Upper lobe of left lung (tissue), 6 donors: ENCODE measurements at places on chromosomes 5 and 9.

- no peak for DNase-seq
These were observed 16.2 kb upstream of the MEF2C start for GRCh38 chr5:88899096-88899737.

DNA sequence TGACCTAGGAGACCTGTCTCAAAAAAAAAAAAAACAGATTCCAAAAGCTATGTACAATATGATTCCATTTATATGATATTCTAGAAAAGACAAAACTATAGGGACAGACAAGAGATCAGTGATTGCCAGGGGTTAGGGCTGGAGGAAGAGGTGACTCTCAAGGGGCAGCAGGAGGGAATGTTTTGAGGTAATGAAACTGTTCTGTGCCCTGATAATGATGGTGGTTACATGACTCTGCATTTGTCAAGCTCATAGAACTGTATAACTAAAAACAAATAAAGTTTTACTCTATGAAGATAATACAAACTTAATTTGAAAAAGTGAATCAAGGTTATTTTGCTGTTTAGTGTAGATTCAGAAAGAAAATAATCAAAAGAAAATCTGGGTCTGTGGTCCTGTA, 125.3 kb upstream of the IQGAP2 start:
- no peak for DNase-seq

- DNase-seq: no peak
These were observed 4.7 kb upstream of the MYMK start for GRCh38 chr9:133529457-133529856.

DNA sequence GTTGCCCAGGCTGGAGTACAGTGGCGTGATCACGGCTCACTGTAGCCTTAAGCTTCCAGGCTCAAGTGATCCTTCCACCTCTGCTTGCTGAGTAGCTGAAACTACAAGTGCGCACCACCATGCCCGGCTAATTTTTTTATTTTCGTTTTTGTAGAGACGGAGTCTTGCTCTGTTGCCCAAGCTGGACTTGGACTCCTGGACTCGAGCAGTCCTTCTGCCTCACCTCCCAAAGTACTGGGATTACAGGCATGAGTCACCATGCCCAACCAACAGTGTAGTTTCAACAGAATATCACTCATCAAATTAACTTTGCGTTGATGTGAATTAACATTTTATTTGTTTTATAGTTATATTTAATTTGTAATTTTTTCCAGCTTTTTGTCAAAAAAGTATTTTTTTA, 45.3 kb downstream of the WDR70 start:
- DNase-seq: no peak

DNA sequence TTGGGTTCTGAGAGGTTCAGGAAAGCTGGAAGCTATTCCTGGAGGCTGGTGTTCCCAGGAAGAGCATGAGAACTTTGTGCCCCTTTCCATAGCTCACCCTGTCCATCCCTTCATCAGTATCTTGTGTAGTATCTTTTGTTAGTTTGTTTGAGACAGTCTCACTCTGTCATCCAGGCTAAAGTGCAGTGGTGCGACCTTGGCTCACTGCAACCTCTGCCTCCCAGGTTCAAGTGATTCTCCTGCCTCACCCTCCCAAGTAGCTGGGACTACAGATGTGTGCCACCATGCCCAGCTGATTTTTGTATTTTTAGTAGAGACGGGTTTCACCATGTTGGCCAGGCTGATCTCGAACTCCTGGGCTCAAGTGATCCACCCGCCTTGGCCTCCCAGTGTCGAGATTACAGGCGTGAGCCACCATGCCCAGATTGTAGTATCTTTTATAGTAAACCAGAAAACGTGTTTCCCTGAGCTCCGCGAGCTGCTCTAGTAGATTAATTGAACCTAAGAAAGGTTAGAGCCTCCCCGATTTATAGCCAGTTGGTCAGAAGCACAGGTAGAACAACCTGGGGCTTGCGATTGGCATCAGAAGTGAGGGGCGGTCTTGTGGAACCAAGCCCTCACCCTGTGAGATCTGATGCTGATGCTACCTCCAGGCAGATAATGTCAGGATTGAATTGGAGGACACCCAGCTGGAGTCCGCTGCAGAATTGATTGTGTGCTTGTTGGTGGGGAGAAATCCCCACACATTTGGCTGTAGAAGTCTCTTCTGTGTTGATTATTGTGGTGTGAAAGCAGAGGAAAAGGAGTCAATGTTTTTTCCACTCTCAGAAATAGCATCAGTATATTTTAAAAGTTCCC, 32.3 kb downstream of the ATP6V0E1 start:
- DNase-seq: no peak

- DNase-seq: no peak
These were observed 87.7 kb downstream of the GALNT10 start for GRCh38 chr5:154278186-154278585.

DNA sequence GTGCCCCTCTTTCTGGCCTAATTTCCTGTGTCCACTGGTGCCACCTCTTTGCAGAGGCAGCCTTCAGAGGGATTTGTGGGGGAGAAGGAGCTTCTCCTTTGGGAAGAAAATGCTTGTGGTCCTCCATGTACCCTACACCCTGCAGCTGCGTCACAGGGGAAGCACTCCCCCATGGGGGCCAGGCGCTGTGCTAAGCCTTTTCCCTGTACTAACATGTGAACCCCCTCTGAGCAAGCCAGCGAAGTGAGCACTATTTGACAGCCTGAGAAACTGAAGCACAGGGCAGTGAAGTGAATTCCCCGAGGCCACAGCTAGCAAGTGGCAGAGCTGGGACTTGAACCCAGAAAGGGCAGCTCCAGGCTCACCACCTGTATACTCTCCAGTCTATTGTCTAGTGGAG, 32.3 kb downstream of the ERGIC1 start:
- DNase-seq: no peak

GRCh38 chr9:91740701-91741100, 209.3 kb downstream of the ROR2 start:
- DNase-seq: no peak

- DNase-seq: no peak
These were observed 61.2 kb upstream of the RXRA start for GRCh38 chr9:134265078-134265477.

DNA sequence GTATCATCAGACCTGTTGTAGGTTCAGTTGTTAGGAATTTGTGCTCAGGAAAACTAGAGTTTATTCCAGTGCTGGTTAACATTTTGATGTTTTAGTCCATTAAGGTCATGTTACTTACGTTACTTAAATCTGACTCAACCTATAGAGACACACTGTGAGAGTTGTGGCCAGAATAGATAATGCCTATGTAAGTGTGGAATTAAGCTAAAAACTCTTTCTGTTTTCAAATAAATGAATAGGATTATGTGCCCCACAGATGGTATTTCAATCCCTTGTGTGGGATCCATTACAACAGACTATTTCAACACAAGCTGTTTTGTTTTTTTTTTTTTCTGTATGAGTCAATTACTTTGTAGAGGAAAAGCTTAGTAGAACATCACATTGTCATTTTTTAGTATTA, 68.1 kb downstream of the MEGF10 start:
- DNase-seq: no peak

DNA sequence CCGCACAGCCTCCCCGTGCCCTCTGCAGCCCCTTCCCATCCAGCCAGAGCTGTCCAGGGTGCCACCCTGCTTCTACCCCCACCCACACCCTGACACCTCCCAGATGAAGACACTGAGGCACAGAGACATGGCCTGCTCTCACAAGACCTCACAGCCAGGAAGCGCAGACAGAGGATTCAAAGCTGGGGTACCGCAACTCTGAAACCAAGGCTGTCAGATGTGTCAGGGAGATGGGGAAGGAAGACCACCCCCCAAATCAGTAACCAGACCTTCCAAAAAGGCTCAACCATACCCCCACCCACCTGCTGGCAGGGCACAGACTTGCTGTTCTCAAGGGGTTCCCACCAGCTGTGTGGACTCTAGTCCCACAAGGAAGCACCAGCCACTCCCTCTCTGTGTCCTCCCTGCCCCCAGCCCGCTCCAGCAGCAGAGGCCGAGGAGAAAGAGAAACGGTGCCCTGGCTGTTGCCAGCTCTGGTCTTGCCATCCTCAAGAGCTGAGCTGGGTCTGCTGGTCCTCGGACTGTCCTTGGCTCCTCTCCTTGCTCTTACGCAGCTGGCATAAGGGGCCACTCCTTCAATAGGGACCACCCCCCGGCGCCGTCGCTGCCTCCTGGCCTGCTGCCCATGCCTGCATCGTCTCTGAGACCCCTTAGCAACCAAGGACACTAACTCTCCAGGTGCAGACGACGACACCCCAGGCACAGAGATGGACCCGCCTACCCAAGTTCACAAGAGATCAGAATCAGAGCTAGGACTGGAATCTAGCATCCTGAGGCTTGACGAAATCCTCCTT, 699 bp downstream of the AKNA start:
- peak; percentile 86 for DNase-seq

DNA sequence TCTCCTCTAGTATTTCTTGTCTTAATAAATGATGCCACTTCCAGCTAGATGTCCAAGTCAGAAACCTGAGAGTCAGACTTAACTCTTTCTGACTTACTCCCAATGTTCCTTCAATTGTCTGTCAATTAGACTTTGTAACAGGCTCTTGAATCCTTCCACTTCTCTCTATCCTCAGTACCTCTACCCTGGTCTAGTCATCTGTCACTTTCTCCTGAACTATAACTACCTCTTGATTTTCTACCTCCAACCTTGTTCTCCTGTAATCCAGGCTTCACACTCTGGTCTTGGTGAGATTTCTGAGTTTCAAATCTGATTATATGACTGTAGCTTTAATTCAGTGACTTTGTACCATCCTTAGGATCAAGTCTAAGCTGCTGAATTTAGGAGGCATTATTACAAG, 64.9 kb downstream of the NDUFAF2 start:
- DNase-seq: no peak

GRCh38 chr5:97553604-97554452, 370.8 kb upstream of the RIOK2 start:
- DNase-seq: no peak

- no peak for DNase-seq
These were observed 130.1 kb upstream of the OSMR start for GRCh38 chr5:38715696-38716095.

- no peak for DNase-seq
These were observed 32.0 kb upstream of the HSD17B3 start for GRCh38 chr9:96333958-96334357.

DNA sequence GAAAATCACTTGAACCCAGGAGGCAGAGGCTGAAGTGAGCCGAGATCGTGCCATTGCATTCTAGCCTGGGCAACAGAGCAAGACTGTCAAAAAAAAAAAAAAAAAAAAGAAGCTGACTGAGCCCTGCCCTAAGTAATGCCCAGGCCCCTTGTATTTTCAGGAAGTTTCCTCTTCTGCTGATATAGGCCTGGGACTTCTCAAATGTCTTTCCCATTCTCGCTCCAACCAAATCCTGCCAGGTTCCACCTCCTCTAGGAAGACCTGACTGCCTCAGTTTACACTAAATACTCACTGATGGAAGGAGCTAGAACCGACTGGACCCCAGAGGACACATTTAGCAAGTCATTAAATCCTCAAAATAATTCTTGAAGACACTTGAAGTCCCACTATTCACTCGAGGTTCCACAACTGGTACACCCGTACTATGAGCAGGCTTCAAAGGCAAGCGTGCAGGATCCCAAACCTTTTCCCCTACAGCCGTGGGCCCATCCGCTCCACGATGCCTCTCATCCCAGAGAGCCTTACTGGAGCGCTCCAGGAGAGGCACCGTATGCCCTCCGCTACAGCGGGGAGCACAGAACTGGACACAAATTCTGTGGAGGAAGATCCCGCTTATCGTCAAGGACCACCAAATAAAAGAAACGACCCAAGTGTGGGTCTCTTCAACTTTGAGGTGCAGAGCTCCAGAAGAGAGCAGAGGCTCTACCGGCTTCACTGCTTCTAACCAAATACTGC, 676 bp downstream of the NOL6 start:
- DNase-seq: no peak

GRCh38 chr9:81855538-81855937, 72.7 kb upstream of the SPATA31D4 start:
- DNase-seq: no peak

- DNase-seq: no peak
These were observed 77.5 kb upstream of the UNC5A start for GRCh38 chr5:176732736-176733405.

- no peak for DNase-seq
These were observed 3.9 kb upstream of the RABL6 start for GRCh38 chr9:136803551-136804508.

DNA sequence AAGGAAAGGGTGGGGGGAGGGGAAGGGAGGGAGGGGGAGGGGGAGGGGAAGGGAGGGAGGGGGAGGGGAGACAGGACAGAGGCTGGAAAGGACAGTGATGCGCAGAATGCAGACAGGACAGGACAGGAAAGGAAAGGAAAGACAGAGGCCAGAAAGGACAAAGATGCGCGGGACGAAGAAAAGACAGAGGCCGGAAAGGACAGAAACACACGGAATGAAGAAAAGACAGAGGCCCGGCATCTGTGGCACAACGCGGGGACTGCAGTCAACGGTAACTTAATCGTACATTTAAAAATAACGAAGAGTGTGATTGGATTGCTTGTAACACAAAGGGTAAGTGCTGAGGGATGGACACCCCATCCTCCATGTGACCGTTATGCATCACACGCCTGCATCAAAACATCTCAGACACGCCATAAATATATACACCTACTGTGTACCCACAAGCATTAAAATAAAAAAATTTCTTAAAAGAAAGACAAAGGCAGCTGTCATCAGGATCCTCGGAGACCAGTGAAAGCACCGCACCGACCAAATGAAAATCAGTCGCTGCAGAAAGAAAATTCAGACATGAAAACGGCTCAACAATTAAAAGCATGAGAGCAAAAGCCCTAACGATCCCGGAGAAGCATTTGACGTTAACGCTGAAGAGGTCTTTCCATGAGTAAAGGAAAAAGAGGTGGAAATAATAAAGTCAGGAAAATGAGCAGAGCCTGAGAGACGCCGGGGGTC, 52.9 kb upstream of the EXOC3 start:
- DNase-seq: no peak

DNA sequence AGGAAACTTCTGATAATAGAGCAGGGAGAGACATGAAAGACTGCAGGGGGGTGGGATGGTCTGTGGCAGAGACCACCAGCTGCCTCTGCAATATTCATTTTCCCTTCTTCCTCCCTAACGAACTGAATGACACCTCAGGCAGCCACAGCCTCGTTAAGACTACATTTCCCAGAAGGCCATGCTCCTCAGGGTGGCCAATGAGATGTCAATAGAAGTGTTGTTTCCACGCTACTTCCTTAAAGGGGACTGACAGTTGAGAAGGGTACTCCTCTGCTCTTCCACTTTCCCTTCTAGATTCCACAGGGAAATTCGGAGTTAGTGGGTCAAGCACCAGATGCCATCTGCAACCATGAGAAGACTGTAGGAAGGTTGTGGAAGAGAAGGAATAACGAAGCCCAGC, 52.0 kb upstream of the DAPK1 start:
- DNase-seq: no peak

GRCh38 chr5:25544652-25545249, 900.0 kb upstream of the CDH10 start:
- DNase-seq: peak; percentile 23

DNA sequence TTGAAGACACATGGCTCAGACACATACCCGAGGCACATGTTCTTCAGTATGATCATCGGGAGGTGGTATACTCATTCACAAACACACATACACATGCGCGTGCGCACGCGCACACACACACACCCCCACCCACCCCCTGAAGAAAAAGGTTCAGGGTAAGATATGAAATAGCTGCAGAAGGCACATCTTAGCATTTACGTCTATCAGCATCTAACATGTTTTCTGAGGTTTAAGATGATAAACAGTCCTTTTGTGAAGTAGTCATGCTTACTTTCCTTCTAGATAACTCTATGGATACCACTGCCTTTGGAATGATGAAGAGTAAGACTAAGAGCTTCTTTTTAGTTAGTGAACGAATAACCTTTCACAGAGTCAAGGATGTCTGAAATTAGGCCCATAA, 105.1 kb upstream of the GNA14 start:
- DNase-seq: no peak
